Calu3 (cell line): ENCODE measurements at places on chromosomes 11 and 22. TPM values are rescaled to one million over a fixed set of nuclear protein-coding genes. Genes with fewer than 3 reads are reported as not detected.
A peak's percentile ranks its signal among the peaks of the same experiment; 100 is the strongest.

GRCh38 chr11:22792497-22792896 is 37.1 kb downstream of the SVIP start:
- DNase-seq, result peak; percentile 70
- no peaks in the 10 kb centered on the region for H3K27me3 ChIP-seq
- peak overlapping the region; percentile 18 for H3K4me3 ChIP-seq
- no peaks in the 10 kb centered on the region for H3K36me3 ChIP-seq
- peaks cover 44% of the 10 kb centered on the region for H3K4me1 ChIP-seq

DNA sequence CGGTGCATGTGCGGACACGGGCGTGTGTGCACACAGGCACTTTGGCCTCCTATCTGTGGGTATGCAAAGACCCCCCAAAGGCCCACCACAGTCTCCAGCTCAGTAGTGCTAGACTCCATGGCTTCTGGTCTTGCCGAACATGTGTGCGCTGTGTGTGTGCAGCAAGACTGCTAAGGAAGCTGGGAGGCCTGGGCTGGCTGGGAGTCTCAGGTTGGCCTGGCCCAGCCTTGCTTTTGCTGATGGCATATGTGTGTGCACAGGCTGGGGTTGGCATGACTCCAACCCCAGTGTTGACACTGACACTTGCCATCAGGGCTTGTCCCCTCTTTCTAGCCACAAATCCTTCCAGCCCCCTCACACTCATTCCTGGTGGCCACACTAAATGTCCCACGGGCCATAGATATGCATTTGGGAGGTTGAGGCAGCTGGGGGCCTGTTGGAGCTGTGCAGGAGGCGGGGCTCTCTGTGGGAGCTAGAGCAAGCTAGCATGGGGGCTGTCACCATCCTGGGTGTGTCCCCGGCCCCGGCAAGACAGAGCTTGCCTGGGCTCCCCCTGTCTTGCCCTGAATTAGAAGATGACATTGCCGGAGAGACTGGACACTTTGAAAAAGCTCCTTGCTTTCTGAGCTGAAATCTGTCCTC is 60.9 kb upstream of the NECTIN1 start:
- no peaks in the 10 kb centered on the region for H3K36me3 ChIP-seq
- H3K27ac ChIP-seq, result no peak overlapping the region
- no peak overlapping the region for H3K4me3 ChIP-seq

- no peaks in the 10 kb centered on the region for H3K4me1 ChIP-seq
- H3K27me3 ChIP-seq, result peaks cover 92% of the 10 kb centered on the region
- H3K36me3 ChIP-seq, result peaks cover 6% of the 10 kb centered on the region
- H3K4me3 ChIP-seq, result no peak overlapping the region
These were observed 117.0 kb downstream of the MPPED1 start for GRCh38 chr22:43528601-43529360.

DNA sequence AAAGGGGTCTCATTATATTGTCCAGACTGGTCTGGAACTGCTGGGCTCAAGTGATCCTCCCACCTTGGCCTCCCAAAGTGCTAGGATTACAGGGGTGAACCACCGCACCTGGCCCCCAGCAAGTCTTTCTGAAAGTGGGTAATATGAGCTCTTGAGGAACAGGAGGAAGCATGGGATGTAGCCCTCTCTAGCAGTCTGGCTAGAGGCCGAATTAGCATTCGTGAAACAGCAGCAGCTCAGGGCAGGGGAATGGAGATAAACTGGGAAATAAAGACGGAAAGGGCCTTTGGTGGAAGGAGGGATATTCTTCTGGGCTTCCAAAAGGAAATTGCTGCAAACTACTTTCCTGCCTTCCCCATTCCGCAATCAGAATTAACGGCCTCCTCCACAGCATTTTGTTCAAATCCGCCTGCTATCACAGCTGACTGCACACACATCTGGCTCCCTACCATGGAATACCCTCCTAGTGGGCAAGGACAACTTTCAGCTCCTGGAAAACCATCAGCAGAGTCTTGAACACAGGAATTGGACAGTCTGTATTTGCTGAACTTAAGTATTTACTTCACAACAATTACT is 44.3 kb downstream of the MICAL3 start:
- H3K27ac ChIP-seq, result no peak overlapping the region
- no peak for DNase-seq
- H3K4me3 ChIP-seq, result no peak overlapping the region
- H3K27me3 ChIP-seq, result no peaks in the 10 kb centered on the region

GRCh38 chr22:49395617-49396016 is 432.1 kb downstream of the BRD1 start:
- no peaks in the 10 kb centered on the region for H3K27me3 ChIP-seq
- no peak for DNase-seq
- no peak overlapping the region for H3K4me3 ChIP-seq
- no peaks in the 10 kb centered on the region for H3K4me1 ChIP-seq
- no peak overlapping the region for H3K27ac ChIP-seq
- peaks cover 4% of the 10 kb centered on the region for H3K36me3 ChIP-seq

- no peak overlapping the region for H3K27ac ChIP-seq
- DNase-seq, result no peak
- H3K36me3 ChIP-seq, result peaks cover 8% of the 10 kb centered on the region
- H3K4me3 ChIP-seq, result no peak overlapping the region
- peaks cover 10% of the 10 kb centered on the region for H3K4me1 ChIP-seq
These were observed 3.9 kb downstream of the SLC1A2 start for GRCh38 chr11:35415487-35415886.

DNA sequence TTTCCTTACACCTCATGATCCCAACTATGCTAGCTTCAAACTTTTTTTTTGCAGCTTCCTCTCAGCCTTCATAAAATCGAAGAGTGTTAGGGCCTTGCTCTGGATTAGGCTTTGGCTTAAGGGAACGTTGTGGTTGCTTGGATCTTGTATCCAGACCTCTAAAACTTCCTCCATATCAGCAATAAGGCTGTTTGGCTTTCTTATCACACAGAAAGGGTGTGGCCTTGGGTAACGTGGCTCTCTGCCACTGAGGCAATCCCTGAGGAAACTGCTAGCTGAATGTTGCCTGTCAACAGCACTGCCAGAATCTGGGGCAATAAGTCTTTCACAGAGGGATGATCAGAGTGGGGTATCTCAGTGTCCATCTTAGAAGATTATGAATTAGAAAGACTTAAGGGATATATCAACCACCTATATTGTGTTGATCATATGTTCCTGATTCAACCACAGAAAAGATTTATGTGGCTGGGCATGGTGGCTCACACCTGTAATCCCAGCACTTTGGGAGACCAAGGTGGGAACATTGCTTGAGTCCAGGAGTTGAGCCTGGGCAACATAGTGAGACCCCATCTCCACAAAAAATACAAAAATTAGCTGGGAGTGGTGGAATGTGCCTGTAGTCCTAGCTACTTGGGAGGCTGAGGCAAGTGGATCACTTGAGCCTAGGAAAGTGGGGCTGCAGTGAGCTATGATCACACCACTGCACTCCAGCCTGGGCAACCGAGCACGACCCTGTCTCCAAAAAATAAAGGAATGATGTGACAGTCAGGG is 12.5 kb upstream of the CUL5 start:
- no peaks in the 10 kb centered on the region for H3K36me3 ChIP-seq
- H3K4me3 ChIP-seq, result no peak overlapping the region
- peaks cover 11% of the 10 kb centered on the region for H3K27me3 ChIP-seq
- H3K4me1 ChIP-seq, result no peaks in the 10 kb centered on the region
- no peak for DNase-seq

DNA sequence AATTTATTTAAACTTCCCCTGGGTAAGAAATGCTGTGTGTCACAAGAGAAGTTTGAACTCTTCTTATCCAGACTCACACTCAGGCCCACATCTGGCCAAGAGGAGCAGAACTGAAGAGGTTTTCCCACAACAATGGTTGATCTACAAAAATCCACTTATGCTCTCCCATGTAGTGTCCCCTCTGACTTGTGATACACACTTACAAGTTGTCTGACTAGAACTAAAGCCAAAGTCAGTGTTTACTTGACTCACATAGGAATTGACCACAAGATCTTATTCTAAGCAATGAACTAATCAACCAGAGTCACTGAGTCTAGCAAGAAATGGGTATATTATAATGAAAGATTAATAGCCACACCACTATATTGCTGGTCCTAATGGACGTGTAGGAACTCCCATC is 133.0 kb downstream of the ATG16L2 start:
- no peaks in the 10 kb centered on the region for H3K27me3 ChIP-seq
- DNase-seq, result no peak

DNA sequence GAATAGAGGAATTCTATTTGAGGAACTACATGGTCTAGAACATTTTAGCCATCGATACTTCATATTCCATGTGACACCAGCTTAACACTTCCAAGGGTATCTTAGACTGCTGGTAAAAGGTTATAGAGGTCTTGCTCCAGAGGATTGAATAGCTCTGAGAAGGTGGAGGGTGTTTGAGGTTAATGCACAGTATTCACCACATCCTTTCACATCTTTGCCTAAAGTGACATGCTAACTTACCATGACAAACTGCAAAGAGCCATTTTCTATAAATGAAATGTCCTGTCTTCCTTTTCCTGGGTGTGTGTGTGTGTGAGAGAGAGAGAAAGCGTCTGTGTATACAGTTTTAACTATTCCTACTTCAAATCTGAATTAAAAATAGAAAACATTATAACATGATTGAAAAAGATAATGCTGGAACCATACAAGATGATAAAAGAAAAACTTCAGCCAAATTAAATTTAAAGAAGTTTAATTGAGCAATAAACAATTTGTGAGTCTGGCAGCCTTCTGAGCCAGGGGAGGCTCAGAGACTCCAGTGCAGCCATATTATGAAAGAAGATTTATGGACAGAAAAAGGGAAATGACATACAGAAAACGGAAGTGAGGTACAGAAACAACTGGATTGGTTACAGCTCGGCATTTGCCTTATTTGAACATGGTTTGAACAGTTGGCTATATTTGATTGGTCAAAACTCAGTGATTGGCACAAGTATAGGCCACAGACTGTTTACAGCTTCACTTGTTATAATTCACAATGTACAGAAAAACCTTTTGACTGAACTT is 320.9 kb upstream of the CCDC179 start:
- no peaks in the 10 kb centered on the region for H3K27me3 ChIP-seq
- no peak for DNase-seq
- H3K4me3 ChIP-seq, result no peak overlapping the region
- no peaks in the 10 kb centered on the region for H3K36me3 ChIP-seq
- H3K27ac ChIP-seq, result no peak overlapping the region
- no peaks in the 10 kb centered on the region for H3K4me1 ChIP-seq

GRCh38 chr11:5192738-5193137 is 7.7 kb downstream of the OR51V1 start:
- H3K4me1 ChIP-seq, result no peaks in the 10 kb centered on the region
- DNase-seq, result no peak
- no peak overlapping the region for H3K27ac ChIP-seq
- H3K27me3 ChIP-seq, result no peaks in the 10 kb centered on the region
- no peaks in the 10 kb centered on the region for H3K36me3 ChIP-seq

DNA sequence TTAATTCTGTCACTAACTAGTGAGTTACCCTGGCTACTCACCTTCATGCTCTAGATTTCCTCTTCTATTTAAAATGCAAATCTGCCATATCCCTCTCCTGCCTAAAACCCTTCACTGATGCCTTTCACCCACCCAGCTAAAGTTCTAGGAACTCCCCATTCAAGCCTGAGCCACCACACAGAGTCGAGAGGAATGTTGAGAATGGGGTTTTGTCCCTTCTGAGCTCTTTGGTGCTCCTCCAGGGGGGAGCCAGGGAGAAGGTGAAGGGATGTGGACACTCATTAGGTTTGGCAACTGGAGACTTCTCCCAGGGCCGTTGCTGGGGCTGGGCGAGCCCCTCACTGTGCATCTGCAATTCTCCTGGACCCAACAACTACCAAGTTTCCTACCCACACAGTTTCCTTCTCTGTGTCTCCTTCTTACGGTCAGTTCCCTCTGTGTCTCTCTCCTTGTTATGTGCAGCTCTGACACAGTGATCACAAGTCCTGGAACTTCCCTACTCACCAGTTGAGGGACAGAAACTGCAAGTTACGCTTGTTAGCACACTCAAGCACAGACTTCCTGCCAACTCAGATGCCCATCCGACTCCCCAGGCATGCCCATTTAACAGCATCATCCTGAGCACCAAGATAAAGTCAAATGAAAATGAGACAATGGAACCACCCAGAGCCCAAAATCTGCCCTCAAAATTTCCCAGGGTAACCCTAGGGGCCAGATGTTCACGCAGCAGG is 6.5 kb upstream of the IL10RA start:
- no peaks in the 10 kb centered on the region for H3K36me3 ChIP-seq
- H3K4me3 ChIP-seq, result no peak overlapping the region
- peaks cover 39% of the 10 kb centered on the region for H3K27me3 ChIP-seq
- H3K4me1 ChIP-seq, result peaks cover 7% of the 10 kb centered on the region

TUBA8 gene
- total RNA-seq, result 2.4 and 2.6 TPM in 2 replicates
